Right ventricle myocardium superior (tissue), 1 donor: ENCODE measurements at places on chromosomes 4 and X.

GRCh38 chr4:129230846-129231245, 134.9 kb downstream of the C4orf33 start:
- DNase-seq: no peak

- DNase-seq: no peak
Observed at GRCh38 chrX:112645774-112646173, 34.0 kb downstream of the LHFPL1 start.

GRCh38 chr4:79050541-79050880, 111.3 kb upstream of the PAQR3 start:
- no peak for DNase-seq

GRCh38 chrX:16868920-16869319, 1.2 kb downstream of the RBBP7 start:
- no peak for DNase-seq

- no peak for DNase-seq
Observed at GRCh38 chr4:152607178-152607577, 71.3 kb upstream of the FBXW7 start.

GRCh38 chr4:122679317-122679716, 53.2 kb upstream of the BBS12 start:
- no peak for DNase-seq

GRCh38 chrX:119410027-119410819, 11.1 kb downstream of the SLC25A43 start:
- DNase-seq: peak; percentile 44

- DNase-seq: no peak
Observed at GRCh38 chr4:146477054-146477453, 44.7 kb downstream of the SLC10A7 start.

DNA sequence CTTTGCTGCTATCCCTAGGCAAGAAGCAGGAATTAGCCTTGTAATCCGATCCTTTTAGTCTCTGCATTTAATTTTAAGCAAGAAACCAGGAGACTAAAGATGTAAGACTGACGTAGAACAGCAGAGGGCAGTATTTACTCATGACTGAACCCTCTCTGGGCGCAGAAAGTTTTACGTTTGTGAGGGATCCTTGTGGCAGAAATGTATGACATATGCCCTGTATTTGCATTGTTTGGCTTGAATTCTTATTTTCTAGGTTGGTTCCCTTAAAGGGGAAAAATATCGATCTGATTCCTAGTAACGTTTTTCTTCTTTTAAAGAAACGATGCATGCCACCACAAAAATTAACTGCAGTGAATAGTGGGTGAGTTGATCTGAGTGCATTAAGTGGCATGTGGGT, 1.3 kb upstream of the FAT4 start:
- no peak for DNase-seq

- DNase-seq: peak; percentile 35
Observed at GRCh38 chr4:7758476-7758875, 181.2 kb downstream of the AFAP1 start.

DNA sequence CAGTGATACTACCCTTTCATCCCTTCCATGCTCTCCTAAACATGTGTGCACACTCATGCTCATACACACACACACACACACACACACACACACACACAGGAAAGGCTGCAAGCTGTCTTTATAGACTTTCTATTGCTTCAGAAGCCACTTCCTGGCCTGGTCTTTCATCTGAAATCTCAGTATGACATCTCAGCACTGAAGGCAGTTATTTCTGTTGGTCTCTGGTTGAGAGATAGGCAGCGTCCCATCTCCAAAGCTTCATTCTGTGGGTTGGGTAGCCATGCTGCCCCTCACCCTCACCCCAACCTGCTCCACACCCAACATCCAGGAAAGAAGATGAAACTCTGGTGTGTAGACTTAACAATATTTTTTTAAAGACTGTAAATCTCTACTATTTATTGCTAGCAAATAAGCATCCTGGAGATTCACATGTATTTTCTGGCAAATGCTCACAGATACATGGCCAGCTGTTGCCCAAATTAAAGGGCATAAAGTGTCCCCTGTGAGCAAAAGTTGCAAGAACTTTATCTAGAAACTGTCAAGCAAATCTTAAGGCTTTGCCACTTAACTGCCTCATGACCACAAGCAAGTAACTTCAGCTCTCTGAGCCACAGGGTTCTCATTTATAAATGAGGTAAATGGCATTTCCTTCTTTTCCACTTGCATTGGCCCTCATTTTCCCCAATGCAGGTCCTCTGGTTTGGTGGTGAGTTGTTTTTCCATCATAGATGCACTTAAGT, 189.8 kb upstream of the AFF2 start:
- DNase-seq: no peak

DNA sequence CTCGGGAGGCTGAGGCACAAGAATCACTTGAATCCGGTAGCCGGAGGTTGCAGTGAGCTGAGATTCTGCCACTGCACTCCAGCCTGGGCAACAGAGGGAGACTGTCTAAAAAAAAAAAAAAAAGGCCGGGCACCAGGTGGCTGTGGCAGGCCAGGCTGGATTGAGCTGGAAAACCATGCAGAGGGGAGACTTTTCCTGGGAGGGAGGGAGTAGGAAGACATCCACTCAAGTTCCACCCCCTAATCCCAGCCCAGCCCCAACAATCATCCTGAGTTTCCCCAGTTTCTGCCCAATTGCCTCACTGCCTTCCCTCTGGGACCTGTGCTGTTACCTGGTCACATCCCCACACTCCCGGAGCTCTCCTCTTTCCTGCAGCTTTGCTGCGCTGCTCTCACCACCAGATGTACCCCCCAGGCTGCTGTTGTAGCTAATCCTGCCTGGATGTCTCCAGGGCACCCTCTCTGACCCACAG, 9.0 kb upstream of the TSPYL2 start:
- DNase-seq: no peak

- DNase-seq: no peak
Observed at GRCh38 chr4:8266508-8266907, 3.0 kb upstream of the HTRA3 start.

DNA sequence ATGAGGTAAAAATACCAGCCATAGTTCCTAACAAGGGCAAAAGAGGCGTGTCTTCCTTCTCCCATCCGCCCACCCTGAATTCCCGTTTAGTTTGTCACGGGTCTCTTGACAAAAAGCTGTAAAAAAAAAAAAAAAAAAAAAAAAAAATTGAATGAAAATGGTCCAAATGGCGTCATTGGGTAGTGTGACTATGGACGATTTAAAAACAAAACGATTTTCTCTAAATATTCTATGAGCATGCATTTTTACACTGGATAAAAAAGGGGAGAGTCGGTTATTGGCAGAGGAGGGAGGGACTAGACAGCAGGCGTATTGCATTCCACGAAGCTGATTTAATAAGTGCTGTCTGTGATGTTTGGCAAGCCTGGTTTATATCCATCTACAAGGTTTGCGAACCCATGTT, at the start of gene FAM133A:
FAM133A (plus strand) TSS at position 338 of the 403 bp plus-strand sequence. CDS start 35,214 bp downstream, outside the sequence.
- no peak for DNase-seq

DNA sequence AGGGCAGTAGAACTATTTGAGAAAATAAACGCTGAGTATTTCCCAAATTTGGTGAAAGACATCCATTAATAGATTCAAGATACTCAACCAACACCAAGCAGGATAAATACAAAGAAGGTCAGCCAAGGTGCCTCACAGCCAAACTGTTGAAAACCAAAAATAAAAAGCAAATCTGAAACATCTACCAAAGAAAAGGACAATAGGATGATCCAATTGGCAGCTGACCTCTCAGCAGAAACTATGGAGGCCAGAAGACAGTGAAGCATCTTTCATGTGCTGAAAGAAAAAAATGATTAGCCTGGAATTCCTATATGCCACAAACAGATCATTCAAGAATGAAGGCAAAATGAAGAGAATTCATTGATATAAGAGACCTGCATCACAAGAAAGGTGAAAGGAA, 44.9 kb downstream of the USP46 start:
- DNase-seq: no peak

- no peak for DNase-seq
Observed at GRCh38 chrX:103794119-103794518, 17.5 kb downstream of the PLP1 start.

- no peak for DNase-seq
Observed at GRCh38 chr4:152408514-152409327, 127.2 kb downstream of the FBXW7 start.

DNA sequence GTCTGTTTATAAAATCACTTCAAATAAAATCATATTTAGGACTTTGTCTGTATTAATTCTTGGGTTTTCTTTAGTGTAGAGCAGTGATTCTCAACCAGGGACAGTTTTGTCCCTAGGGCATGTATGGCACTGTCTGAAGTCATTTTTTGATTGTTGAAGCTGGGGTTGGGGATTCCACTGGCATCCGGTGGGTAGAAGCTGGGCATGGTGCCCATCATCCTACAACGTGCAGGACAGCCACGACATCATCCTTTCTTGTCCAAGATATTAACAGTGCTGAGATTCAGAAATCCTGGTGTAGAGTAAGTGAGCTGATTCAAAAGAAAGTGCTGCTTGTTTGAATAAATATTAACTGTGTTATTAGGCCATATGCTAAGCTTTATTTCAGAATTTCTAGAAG, 28.6 kb downstream of the DCLK2 start:
- DNase-seq: no peak

- DNase-seq: no peak
Observed at GRCh38 chr4:162056990-162057389, 106.8 kb downstream of the FSTL5 start.

- DNase-seq: no peak
Observed at GRCh38 chrX:153948002-153948466, 3.6 kb upstream of the RENBP start.

DNA sequence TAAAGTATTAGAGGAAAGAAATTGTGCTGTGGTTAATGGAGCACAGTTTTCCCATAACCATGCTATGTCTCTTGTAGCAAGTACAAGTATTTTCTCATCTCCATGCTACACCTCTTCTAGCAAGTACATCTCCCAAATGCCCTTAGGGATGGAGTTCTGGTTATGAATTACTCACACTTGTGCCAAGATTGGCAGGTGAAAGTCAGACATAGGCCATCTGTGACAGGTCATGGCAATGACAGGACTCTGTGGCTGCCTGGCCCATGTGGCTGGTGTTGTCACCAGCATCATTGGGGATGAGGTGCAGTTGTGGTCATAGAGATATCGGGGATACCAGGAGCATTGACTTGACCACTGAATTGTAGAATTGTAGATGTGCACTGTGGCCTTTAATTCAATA, 310.2 kb downstream of the FAT4 start:
- DNase-seq: no peak

DNA sequence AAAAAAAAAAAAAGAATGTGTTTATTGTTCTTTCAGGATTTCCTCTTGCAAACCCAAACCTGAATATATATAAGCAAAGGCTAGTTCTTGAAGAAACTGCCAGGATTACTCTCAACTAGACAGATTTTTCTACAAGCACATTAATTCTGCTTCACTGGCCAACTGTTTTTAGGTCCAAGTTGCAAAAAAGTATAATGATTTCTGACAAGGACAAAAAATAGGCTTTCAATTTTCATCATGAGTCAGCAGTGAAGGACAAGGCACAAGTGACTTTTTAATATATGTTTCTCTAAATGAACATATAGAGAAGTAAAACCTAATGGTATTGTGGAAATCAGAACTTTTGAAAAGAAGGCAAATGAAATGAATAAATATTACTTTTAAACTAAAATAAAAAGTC, 73.7 kb downstream of the ELOVL6 start:
- no peak for DNase-seq

DNA sequence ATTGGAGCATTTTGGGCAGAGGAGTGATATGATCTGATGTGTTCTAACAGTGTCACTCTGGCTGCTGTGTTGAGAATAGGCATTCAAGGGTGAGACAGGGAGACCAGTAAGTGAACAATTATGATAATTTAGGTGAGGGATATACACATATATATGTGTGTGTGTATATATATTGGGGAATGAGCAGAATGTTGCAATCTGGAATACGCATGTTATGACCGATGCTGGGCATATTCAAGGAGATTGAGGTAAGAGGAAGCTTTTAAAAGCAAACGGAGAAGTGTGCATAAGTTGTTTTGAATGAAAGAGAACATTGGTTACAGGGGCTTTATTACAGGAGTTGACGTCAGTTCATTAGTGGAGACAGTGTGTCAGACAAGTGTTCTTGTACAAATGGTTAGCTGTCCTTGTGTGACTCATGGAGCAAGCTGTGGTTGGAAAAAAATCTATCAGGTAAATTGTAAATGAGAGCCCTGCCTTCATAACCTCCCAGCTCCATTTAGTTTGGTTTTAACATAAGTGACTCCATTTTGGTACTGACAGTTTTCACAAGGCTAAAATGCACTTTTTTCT, 442.5 kb upstream of the LCORL start:
- no peak for DNase-seq

DNA sequence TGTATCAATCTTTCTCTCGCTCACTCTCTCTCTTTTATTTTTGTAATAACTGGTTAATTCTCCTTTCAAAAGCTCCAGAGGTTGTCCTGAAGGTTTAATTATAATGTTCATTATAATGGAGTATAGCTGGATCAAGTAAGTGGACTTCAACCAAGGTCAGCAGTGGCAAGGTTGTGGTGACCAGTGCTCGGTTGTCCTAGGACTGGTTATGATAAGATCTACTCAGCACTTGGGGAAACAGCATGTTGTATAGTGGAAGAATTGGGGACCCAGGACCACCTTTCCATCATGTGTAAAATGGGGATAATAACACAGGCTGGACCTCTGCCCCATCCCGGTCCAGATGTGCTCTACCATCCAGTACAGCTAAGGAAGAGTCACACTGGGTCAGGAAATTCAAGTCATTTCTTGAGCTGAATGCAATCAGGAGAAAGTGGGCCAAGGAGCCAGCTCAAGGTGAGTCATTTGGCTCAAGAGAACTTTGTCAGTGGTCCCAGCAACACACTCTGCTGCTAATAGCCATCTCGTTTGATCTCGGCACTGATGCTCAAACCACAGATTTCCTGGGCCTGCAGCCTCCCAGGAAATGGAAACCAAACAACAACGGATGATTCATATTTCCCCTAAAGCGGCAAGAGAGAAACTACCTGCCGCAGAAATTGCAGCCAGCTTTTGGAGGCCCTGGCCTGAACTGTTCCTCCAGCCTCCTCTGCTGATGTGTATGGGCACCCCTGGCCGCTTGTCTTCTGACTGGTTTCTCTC, 123.6 kb upstream of the RBPJ start:
- DNase-seq: no peak

- no peak for DNase-seq
Observed at GRCh38 chr4:13888112-13888511, 260.6 kb upstream of the BOD1L1 start.

- no peak for DNase-seq
Observed at GRCh38 chrX:107562482-107562881, 65.8 kb upstream of the PRPS1 start.

DNA sequence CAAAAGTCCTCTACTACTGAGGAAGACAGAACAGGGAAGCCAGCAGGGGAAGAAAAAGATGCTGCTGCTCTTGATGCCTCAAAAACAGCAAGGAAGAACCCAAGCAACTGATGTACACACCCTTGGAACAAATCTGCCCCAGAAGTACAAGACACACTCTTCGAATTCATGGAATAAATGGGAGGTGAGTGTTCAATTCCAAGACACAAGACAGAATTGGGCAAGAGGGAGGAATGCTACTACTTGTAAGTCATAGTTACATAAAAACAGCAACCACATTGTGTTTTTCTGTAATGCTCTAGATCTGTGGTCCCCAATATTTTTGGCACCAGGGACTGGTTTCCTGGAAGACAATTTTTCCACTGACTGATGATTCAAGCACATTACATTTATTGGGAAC, 58.0 kb upstream of the H2AZ1 start:
- DNase-seq: no peak

- no peak for DNase-seq
Observed at GRCh38 chr4:4492161-4492847, 49.5 kb downstream of the STX18 start.

- DNase-seq: no peak
Observed at GRCh38 chr4:15913631-15913970, 24.9 kb downstream of the FGFBP1 start.
